ENCODE measurements at places on chromosomes 7 and 10.

GRCh38 chr10:119772334-119772733, 46.5 kb downstream of the INPP5F start:
- DNase-seq: no peak

- no peak for DNase-seq
These were observed 129.2 kb upstream of the CDCA7L start for GRCh38 chr7:22074897-22075296.

DNA sequence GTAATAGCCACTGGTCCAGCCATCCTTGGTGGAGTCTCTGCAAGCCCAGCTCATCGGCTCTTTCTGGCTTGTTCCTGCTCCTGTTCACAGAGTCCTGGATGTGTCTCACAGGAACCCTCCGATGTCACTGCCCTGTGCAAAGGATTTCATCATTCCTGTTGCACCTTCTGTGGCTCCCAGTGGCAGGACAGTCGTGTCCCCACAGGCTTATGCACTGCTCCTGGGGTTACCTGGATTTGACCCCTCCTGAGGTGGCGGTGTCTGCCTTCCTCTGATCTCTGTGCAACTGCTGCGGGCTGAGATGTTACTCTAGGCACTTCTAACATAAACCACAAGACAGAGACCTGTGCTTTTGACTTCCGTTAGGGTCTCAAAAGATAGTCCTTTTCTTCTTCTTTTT, 30.6 kb downstream of the APBB1IP start:
- DNase-seq: no peak

GRCh38 chr7:15461576-15461975, 100.2 kb downstream of the AGMO start:
- no peak for DNase-seq

GRCh38 chr7:153258686-153259085, 499.1 kb downstream of the ACTR3B start:
- no peak for DNase-seq

GRCh38 chr10:117594722-117595121, 52.2 kb downstream of the EMX2 start:
- DNase-seq: no peak

- DNase-seq: no peak
These were observed 112.4 kb upstream of the EEPD1 start for GRCh38 chr7:36040679-36041078.

DNA sequence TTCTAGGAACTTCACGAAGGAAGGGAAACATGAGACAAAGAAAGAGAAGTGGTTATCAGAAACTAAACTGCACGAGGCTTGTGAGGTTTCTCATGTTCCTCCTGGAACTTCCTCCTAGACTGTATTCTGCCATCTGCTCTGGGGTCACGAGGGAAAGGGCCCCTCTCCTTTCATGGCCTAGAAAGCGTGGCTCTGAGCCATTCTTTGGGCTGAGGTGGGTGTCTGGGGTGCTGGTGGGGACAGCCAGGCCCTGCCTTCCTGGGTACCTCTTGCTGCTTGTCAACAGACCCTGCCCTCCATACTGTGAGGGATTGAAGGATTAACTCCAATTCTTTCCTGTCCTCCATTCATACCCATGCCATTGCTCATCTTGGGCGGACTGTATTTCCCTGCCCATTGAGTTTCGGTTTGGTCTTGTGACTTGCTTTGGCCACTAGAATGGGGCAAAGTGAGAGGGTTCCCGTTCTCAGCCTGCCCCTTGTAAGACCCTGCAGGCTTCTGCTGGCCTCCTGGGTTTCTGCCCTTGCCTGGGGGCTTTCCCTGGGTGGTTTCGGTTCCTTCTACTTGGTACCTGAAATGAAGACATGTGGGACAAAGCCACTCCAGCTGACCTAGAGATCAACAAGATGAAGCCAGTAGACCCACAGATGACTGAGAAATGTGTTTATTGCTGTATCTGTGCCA, 14.9 kb upstream of the GIMAP8 start:
- no peak for DNase-seq

DNA sequence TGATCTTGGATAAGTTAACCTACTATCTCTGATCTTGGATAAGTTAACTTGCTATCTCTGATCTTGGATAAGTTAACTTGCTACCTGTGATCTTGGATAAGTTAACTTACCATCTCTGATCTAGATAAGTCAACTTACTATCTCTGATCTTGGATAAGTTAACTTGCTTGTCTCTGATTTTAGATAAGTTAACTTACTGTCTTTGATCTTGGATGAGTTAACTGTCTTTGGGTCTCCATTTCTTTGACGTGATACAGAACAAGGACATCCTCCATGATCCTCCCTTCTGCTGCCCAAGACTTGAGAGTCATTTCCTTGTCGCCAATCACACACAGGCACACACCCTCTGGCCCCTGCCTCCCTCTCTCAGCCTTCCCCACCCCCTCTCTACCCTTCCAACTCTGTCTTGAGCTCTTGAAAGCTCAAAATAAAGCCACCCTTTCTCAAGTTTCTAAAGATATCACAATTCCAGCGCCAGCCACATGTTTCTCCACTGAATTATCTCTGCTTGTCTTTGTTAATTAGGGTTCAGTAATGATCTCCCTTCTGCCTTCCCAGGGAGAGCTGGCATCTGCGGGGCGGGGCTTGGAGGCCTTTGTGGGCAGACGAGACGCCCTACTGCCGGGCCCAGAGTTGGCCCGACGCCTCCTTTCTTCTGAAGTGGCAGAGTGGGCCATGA, 85.1 kb upstream of the GTF2I start:
- DNase-seq: no peak

- no peak for DNase-seq
These were observed 21.2 kb downstream of the PRXL2A start for GRCh38 chr10:80429521-80429973.

- DNase-seq: no peak
These were observed 63.6 kb upstream of the BMPER start for GRCh38 chr7:33841705-33842129.

- DNase-seq: no peak
These were observed 423.8 kb downstream of the GALNT17 start for GRCh38 chr7:71555758-71556157.

- DNase-seq: no peak
These were observed 27.8 kb downstream of the GET4 start for GRCh38 chr7:903921-904755.

DNA sequence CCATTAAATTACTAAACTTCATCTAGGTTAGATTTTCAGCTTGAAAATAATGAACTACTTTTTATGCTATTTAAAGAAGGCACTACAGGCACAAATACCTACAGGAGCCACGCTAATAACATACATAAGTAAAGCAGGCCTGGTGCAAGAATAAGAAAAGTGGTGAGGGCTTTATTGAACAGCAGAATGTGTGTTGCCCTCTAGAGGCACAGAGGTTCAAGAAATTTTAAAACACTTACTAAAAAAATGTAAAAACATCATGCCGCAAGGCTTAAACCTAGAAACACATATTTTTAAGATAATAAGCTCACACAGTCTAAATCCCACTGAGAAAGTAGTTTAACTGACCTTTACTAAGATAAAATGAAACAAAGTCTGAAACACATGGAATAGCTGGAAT, 20.3 kb downstream of the CACUL1 start:
- DNase-seq: no peak

DNA sequence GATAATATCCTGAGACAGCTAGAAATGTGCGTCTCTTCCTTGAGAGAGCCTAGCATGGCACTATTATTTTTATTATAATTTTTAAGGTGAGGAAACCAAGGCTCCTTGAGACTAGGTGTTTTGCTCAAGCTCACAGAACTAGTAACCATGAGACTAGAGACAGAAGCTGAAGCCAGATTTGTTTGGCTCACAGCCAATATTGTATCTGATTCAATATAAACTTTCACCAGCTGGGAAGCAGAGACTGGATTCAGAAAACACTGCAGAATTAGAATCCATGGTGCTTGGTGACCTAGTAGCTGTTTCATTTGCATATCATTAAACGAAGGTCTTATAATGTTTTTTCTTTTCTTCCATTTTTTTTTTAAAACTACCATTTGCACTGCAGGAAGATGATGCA, 64.4 kb downstream of the DNAJB9 start:
- DNase-seq: no peak

- no peak for DNase-seq
These were observed 68.5 kb upstream of the HECTD2 start for GRCh38 chr10:91341686-91342085.

- peak; percentile 66 for DNase-seq
These were observed 170.5 kb downstream of the RPS24 start for GRCh38 chr10:78203915-78204818.

- no peak for DNase-seq
These were observed 1310.8 kb downstream of the XPNPEP1 start for GRCh38 chr10:108612485-108612884.

GRCh38 chr10:5623081-5623748, 43.2 kb downstream of the ASB13 start:
- peak; percentile 41 for DNase-seq

GRCh38 chr10:72637398-72637857, 11.5 kb upstream of the MICU1 start:
- peak; percentile 86 for DNase-seq

DNA sequence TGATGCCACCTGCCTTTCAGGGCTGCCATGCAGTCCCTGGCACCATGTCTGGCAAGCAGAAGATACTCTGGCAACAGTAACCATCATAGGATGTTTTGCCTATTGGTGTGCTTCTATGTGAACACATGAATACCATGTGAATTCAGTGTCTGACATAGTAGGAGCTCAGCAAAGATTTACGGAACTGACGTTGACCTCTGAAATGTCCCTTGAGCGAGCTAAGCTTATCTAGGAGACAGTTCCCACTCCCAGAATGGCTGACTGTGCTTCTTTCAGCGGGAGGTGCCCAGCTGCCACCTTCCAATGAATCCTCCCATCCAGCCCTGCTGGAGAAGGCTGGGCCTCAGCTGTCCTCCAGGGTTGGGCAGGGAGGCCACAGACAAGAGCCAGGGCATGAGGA, 71.2 kb upstream of the LRRC18 start:
- DNase-seq: no peak

DNA sequence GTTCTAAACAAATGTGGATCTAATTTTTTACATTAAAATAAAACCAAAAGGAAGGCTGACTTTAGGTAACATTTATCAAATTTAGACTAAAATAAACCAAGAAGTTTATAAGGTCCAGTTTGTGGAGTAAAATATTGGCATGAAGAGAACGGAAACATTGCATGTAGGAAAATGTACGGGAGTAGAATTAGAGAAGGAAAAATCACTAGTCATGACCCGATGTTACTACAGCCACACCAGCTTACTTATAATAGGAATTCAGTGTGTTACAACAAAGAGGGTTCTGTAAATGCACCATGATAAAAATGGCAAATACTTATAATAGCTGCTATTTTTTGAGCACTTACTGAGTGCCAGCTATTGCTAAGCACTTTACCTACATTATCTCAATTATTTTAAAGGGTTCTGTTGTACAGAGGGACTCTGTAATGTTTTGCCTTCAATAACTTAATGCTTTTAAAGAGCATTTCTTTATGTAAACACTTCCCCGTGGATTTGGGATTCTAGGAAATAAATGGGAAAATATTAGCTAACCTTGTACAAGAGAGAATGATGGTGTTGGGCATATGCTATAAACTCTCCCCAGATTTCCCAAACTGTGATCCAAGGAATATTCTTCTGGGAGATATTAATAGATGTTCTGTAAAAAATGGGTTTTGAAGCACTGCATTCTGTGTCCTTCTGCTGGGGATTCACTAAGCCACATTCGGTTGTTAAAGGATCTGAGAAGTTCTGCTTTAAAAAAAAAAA, 296.7 kb downstream of the BBS9 start:
- DNase-seq: no peak

DNA sequence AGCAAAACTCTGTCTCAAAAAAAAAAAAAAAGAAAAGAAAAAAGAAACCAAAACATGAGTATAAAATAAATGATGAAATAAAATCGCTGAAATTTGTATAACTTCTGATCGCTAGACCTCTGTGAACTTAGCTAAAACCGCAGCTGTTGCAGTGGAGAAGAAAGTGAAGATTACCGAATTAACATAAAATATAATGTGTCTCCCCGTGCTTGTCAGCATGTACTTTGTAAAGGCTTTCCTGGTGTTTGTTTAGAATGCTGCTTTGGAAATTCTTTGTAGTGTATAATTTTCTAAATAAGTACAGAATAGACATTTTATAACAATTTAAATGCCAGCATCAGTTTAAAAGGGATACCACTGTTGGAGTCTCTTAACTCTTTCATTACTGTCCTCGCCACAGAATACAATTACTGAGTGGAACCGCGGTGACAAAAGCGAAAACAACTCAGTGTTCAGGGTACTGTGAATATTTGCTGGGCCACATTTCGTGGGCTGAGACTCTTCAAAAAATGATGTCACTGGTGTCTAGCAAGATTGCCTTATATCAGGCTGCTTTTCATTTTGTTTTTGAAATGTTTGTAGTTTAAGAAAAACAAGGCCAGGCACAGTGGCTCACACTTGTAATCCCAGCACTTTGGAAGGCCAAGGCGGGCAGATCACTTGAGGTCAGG, 167.7 kb downstream of the NSUN6 start:
- no peak for DNase-seq

DNA sequence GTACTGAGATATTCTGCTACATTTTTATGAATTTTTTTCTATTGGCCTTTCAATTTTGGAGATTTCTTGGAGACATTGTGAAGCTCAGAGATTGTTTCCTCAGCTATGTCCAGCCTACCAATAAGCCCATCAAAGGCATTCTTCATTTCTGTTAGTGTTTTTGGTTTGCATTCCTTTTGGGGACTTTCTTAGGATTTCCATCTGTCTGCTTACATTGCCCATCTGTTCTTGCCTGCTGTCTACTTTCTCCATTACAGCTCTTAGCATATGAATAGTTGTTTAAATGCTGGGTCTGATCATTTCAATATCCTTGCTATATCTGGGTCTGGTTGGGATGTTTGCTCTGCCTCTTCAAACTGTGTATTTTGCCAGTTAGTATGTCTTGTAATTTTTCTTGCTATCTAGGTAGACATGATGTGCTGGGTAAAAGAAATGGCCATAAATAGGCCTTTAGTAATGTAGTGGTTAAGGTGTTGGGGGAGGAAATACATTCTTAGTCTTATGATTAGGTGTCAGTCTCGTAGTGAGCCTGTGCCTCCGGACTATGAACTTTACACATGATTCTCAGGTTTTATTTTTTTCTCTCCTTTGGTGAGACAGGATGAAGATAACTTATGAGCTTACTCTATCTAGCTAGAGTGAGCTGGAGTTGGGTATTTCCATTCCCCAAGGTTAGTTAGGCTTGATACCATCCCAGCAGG, 32.6 kb upstream of the NME8 start:
- DNase-seq: no peak

DNA sequence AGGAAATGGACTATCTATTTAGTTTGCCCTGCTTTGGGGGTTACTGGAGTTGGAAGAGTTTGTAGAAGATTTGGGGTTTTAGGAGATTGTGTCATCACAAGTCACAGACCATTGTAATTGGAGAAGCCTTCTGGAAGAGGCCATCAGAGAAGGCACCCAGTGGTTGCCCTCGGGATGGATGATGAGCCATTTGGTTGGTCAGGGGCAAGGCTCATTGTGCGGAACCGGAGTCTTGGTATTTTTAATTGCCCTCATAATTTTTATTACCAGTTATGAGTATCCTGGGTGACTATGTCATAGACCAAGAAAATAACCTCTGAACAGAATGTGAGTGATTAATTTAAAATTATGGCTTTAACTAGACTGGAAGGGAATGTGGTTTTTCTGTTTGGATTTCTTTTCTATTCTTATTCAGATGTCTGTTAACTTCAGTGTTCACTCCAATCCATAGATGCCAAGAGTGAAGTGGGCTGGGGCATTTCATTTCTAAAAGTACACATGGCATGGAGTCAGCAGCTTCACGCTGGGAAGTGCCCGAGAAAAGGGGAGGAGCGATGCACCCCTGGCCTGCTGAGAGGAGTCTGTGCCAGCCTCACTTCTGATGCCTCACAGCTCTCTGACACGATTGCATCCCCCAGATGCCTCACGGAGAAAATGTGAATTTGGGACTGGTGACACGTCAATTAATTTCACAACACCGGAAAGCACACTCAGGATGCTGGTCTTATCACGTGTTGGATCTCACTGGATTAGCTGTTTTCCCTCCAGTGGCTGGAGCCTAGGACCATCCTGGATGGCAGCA, 225.6 kb upstream of the IGFBP3 start:
- DNase-seq: no peak

Measured in CMK (cell line).